ENCODE measurements at places on chromosomes 1 and 21. TPM values are rescaled to one million over a fixed set of nuclear protein-coding genes. Genes with fewer than 3 reads are reported as not detected.

GBP6 gene
- not detected for total RNA-seq

LCE1C gene
- not detected for total RNA-seq

RGS8 gene
- total RNA-seq = not detected

C1orf53 gene
- total RNA-seq = 5.4 TPM

DNA sequence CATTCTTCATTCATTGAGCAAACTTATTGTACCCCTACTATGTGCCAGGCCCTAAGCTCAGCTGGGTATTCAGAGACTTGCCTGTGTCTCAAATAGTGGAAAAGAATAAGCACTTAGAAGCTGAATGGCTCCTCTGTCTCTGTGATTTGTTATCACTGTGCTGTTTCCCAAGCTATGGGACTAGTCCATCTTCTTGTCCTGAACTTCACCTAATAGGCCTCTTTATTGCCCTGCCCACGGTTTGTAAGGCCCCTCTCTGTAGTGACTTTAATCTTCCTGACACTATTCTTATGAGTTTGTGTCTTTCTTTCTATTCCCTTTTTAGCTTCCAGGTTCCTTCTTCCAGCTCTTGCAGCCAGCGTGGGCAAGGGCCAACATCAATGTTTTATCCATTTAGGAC, 85.4 kb upstream of the LPGAT1 start:
- DNase-seq = no peak

- DNase-seq = no peak
These were observed 556.5 kb downstream of the PTBP2 start for GRCh38 chr1:97277891-97278654.

DNA sequence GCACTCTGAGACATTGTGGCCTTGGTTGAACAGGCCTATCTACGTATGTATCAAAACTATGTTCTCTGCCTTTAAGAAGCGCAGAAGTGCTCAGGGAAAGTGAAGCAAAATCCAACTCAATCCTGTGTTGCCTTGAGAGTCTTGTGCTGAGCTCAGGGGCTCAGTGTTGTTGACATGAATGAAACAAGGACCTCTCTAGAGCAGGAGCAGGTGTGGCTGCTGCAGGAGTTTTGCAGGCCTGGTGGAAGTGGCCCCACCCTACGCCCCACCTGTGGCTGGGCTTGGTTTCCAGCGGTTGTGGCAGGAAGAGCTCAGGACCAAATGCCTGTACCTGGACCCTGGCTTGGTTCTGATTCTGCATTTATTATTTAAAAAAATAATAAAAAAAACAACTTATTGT, 20.9 kb downstream of the CA6 start:
- no peak for DNase-seq

DNA sequence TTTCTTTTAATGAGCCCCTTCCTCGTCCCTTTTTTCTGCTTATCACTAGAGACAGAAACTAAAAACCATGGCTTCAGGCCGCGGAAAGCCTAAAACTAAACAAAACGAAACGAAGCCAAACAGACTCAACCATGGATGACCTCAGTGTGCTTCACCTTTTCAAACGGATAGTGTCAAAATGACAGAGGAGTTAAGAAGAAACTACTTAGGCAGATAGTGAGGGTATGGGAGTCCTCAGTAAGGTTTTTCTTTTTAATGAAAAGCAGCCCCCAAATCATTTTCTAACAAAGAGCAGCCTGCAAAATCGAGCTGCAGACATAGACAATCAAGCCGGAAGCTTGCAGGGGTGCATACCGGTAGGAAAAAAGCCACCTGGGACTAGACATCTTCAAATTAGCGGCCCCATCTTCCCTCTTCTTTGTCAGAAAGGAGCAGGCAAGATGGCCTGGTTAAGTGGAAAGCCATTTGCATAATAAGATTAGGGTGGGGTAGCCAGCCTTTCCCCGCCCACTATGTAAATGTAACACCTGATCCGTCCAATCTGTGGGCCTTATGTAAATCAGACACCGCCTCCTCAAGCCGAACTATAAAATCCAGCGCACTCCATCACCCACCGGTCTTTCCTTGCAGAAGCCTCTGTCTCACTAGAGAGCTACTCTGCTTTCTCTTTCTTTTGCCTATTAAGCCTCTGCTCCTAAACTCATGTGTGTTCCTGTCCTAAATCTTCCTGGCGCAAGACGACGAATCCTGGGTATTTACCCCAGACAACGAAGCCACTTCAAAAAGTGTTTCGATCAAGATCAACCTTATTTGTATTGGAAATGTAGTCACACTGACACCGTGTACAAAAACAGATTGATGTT, 6.2 kb upstream of the ERO1B start:
- no peak for DNase-seq

GRCh38 chr1:67780637-67781036, 52.6 kb downstream of the GNG12 start:
- no peak for DNase-seq

- DNase-seq = no peak
These were observed 99.8 kb upstream of the ATP1A1 start for GRCh38 chr1:116273042-116273783.

GRCh38 chr1:177080564-177080963, 83.9 kb downstream of the ASTN1 start:
- DNase-seq = no peak

- no peak for DNase-seq
These were observed 68.6 kb downstream of the MDM4 start for GRCh38 chr1:204584699-204585372.

DNA sequence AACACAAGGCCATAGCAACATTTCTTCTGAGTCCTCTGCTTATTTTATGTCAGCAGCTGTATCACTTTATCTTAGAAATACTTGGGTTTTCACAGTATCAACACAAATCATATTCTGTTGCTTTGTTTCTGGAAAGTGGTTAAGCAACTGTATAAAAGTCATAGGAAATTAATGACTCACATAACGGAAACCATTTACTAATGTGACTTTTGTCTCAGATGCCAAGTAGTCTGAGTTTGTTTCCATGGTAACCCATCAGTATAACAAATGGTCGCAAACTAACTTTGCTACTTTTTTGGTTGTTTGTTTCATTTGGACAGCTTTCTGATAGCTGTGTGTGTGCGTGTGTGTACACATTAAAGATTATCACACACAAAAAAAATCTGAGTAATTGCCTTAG, 31.1 kb downstream of the EEIG2 start:
- no peak for DNase-seq

DNA sequence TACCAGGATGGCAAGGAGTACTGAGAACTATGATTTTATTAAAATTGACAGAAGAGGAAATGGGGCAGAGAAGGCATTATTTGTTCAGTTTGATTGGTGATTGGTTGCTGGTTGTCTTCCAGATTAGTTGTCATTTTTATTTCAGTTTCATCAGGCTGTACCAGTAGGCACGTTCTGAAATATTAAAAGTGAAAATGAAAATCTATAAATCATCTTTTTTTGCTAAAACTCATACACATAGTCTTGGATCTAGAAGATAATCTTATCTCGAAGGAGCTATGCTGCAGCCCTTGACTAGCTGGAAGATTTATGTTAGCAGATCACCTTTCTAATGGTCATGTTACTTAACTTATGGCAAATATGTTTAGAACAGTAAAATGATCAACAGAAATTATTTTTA, 29.0 kb downstream of the NEK7 start:
- DNase-seq = no peak

DNA sequence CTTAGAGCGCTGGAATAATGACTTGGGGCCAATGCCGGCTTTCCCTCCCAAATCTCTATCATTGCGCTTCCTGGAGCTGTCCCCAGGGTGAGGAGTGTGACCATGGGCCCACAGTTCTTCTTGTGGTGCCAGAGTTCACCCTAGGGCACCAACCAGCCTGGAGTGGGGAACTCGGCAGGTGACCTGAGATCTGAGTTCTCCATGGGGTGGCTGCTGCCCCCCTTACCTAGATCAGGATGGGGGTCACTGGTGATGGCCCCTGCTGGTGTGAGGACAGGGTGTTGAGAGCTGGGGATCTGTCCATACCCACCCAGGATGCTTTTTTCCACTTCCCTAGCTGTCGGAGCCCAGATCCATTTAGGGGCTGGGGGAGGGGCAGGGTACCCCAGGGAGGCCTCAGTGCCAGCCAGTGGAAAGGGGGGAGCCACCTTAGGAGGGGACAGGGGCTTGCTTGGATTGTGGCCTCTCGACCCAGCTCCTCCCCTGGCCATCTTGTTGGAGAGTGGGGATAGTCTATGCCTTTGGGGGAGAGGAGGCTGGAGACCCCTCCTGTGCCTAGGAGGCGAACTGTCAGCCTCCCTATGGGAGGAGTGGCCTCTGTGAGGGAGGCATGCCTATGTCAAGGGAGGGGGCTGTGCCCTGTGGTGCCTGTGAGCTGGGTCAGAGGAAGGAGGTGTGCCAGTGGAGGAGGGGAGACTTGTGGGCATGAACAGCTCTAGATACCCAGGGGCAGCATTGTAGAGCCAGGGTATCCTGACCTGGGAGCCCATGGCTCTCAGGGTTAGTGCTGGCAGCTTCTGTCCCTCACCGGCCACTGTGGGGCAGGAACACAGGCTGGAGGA, 1.7 kb downstream of the FOXO6 start:
- no peak for DNase-seq

DNA sequence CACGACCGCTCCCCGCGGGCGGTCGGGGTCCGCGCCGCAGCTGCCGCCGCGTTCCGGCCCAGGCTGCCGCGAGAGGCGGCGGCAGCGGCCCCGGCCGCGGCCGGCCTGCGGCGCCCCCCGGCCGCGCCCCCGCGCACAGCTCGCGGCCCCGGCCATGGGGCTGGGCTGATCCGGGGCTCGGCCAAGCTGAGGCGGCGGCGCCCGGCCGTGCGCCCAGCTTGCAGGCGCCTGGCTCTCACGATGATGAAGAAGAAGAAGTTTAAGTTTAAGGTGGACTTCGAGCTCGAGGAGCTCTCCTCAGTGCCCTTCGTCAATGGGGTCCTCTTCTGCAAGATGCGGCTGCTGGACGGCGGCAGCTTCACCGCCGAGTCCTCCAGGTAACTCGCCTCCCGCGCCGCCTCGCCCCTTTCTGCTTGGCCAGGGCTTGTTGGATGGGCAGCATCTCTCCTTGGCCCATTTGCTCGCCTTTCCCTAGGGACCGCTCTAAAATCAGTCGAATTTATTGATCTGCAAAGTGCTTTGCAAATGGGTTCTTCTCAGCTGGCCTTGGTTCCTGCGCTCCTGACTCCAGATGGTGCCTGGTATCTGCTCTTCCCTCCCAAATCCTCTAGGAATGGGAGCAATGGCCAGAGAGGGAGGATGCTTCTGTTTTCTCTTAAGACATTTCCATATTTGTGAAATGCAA, 431 bp downstream of the EEIG2 start:
- DNase-seq = peak; percentile 49

DNA sequence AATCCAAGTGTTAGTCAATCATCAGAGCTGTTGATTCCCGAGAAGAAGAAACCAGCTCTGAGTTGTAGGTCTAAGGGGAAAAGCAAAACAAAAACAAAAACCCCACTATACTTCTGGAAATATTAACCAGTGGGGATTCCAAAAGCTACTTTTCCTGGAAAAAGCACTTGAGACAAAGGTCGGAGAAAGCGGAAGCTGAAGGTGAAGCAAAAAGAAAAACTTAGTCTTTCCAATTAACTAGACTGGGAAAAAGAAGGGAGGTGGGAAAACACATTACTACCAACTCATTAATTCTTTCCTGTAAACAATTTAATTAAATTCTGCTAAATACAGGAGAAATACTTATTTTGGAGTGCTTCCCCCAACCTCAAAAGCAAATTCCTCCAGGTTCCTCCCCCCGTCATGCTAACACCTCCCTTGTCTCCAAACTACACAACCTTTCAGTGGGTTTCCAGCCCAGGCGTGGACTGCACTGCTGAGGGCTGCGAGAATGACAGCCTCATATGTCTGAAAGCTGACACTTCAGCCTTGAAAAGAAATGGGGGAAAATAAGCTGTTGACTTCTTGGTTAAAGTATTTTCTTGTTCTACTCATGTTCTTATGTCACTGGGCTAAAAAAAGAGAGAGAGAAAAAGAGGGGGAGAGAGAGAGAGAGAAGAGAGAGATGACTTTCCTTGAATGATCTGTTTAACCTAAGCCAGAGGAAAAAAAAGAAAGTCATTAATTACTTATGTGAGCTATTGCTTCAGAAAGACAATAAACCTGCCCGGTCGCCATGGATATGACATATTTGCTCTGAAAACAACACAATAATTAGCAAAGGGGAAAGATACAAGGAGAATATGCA, 5.1 kb downstream of the CASZ1 start:
- DNase-seq = no peak

DNA sequence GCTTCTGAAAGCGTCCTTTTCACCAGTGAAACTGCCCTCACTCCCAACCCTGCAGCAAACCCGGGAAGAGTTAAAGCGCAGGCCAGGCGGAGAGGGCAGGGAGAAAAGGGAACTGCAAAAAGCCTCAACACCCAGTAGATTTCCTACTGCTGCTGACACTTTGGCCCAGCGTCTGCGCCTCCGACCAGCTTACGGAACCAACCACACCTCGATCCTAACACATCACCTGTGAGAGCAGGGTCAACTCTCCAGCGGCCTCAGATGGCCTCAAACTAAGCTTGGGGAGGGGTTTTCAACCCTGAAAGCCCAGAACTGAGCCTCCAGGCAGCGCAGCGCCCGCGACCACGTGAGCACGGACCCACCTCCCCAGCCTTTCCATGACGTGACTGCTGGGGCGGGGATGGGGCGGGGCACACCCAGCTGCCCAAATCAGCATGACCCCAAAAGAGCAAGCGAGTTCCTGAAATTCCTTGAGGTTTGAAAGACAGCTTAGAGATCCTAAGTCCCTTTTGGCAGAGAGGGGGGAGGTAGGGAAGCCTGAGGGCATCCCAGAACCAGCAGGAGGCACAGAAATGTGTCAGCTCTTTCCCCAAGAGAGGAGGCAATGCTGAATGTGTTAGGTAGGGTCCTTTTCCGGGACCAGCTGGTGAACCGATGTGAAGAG, 59.1 kb downstream of the ITPKB start:
- peak; percentile 87 for DNase-seq

Data from colonic mucosa (tissue), 4 donors.